ENCODE measurements at places on chromosomes 7 and 10.

DNA sequence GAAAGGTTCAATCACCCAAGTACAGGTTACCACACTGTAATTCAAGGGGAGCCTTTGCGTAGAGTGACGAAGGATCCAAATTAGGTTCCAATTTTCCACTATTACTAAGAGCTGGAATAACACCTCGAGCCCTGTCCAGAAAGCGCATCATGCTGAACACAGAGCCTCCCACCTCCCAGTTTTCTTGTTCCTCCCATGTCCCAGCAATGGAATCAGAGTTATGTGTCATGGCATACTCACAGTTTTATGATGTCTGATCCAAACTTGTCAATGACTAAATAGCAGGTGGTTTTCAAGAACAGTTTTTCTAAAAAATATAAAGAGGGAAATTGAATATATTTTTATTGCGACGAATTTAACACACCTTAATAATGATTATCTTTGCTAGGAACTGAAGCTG is 50.6 kb downstream of the AOAH start:
- DNase-seq = no peak

- no peak for DNase-seq
Measured at GRCh38 chr10:68954904-68955303, 1.1 kb upstream of the DDX21 start.

DNA sequence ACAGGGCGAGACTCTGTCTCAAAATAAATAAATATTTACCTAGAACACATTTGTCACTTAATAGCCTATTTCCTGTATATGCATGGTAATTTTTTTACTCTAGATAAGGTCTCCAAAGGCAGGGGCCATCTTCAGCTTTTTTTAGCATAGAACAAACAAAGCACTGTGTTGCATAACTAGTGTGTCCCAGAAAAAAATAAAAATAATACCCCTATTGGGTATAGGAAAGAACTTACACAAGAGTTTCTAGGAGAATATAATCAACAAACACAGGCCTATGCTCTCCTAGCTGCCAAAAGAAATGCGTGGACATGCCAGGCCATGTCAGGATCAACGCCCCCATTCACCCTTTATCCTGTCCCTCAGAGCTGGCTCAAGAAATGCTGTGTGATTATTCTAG is 103.6 kb downstream of the PARD3 start:
- DNase-seq = no peak

- no peak for DNase-seq
Measured at GRCh38 chr10:13853854-13854253, 267.1 kb downstream of the PRPF18 start.

DNA sequence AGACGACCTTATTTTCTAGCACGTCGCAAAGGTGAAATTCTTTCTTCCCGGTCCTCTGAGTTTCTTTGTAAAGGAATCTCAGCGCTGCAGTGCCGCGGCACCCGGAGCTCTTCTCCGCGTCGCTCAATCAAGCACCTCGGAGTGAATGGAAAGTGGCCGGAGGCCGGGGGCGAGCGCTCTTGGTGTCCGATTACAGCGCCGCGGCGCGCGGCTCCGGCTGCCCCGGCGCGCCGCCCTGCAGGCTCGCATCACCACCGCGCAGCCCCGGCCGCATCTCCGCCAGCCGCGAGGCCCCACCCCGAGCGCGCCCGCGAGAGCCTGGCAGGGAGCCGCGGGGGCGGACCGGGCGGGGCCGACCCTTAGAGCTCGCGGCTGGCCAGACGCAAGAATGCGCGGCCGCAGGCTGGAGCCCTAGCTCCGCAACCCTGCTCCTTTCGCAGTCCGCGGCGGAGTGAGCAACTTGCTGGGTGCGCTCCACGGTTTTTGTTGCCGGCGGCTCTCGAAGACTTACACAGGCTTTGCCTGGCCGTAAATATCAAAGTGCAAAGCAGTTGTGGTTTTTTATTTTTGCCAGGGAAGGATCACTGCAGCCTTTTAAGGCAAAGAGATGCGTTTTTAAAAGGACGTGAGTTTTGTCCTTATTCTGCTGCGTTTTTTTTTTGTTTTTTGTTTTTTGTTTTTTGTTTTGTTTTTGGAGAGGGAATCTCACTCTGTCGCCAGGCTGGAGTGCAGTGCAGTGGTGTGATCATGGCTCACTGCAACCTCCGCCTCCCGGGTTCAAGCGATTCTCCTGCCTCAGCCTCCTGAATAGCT is at the start of gene SEMA3C:
Gene SEMA3C (minus strand): TSS at position 143 of the 813 bp plus-strand sequence. CDS start 2,270 bp downstream, outside the sequence.
- DNase-seq = no peak

DNA sequence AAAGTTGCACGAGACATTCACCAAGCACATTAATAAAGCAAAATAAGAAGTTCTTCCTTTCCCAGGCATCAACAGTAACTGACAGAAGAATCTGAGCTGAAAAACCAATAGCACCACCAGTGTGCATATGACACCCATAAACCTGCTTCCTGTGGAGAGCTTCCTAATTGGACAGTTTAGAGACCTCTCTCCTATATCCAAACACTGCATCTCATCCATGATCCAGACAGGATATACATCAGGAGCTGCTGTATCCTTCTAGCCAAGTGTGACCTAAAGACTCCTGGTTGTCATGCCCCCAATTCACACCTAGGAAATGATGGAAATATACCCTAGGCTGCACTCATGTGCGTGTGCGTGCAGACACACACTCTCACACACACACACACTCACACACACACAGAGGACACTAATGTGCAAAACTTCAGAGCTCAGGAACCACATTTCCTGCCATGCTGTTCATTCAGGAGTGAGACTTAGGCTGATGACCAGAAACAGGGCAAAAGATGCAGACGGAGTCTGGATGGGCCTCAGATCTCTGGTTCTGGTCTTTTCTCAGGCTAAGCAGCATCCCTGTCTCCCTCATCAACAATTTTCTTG is 58.0 kb downstream of the MAP3K8 start:
- DNase-seq = no peak

GRCh38 chr10:123808906-123809305 is 82.7 kb downstream of the CPXM2 start:
- no peak for DNase-seq

DNA sequence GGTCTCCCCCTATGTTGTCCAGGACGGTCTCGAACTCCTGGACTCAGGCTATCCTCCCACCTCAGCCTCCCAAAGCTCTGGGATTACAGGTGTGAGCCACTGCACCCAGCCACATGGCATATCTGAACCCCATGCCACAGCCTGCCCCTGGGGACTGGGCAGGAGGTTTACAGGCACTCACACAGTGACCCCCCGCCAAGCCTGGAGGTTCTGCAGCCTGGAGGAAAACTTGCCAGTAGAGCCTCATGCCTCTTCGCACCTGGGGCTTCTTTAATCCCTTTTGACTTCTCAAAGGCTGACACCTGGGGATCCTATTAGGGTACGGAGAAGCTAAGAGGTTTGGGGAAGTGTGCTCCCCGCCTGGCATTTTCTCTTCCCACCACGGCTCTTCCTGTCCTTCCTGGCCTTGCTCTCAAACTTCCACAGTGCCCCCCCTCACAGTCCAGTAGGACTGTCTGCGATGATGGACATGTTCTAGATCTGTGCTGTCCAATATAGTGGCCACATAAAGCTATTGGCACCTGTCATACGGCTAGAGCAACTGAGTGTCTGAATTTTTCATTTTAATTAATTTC is 11.4 kb upstream of the KCP start:
- DNase-seq = no peak

GRCh38 chr7:77284005-77284404 is 84.4 kb upstream of the FGL2 start:
- no peak for DNase-seq

Measured in stimulated activated naive CD4-positive, alpha-beta T cell treated with Interleukin-2 at 50 U/mL for 16 hours (primary cell).